ENCODE measurements at places on chromosomes 12 and 14. TPM values are rescaled to one million over a fixed set of nuclear protein-coding genes. Genes with fewer than 3 reads are reported as not detected.
A peak's percentile ranks its signal among the peaks of the same experiment; 100 is the strongest.

GRCh38 chr12:18402872-18403611 lies 141.7 kb downstream of the PIK3C2G start:
- H3K27me3 ChIP-seq, result no peaks in the 10 kb centered on the region
- H3K4me1 ChIP-seq, result no peaks in the 10 kb centered on the region

DNA sequence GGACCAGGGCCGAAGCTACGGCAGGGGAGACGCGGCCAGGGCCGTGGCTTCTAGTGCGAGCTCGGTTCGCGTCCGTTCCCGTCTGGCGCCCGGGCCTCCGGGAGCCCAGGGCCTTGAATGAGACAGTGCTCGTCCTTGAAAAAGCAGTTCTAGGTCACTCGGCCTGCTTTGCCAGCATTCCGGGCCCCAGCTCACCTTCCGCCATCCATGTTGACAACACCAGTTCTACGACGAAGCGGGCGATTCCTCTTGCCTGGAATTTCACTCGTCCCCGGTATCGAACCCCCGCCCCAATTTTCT lies 4.5 kb downstream of the OR10AD1 start:
- peak overlapping the region; percentile 94 for H3K27ac ChIP-seq
- H3K36me3 ChIP-seq, result no peaks in the 10 kb centered on the region
- DNase-seq, result no peak
- H3K4me1 ChIP-seq, result peaks cover 26% of the 10 kb centered on the region
- peaks cover 4% of the 10 kb centered on the region for H3K27me3 ChIP-seq

DNA sequence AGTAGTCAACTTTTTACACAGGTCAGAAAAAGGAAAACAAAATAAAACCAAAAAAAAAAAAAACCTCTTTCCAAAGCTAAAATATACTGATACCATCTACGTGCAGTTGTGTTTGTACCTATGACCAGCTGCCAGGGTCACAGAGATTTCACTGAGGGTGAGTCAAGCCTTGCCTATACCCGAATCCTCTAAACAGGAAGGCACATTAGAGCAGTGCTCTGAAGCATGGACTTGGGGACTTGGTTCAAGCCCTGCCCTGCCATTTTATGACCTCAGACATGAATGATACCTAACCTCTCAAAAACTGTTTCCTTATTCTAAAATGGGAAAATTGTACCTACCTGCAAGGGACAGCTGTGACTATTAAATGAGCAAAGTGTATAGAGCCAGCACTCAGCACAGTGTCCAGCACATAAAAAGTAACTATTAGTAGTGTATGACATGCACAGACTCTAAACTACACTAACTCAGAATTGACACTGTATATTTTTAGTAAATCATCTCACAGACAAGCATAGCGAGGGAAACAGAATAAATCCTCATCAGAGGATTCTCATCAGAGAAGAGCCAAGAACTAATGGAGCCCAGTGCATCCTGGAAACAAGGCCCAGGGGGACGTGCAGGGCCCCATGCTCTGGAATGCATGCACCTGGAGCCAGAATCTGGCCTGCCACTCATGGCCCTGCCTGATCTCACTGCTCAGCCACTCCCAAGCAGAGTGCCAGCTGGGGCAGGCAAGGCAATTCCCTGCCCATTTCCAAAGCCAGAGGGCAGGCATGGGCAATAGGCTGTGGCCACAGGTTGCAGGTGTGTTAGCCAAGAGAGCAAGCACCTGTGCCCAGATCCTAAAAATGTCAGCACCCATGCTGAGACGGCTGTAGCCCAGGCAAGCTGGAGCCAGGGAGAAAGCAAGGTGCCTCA lies 57.0 kb downstream of the NT5DC3 start:
- H3K27me3 ChIP-seq, result no peaks in the 10 kb centered on the region
- H3K36me3 ChIP-seq, result peaks cover 4% of the 10 kb centered on the region
- H3K4me3 ChIP-seq, result no peak overlapping the region
- H3K4me1 ChIP-seq, result no peaks in the 10 kb centered on the region
- no peak for DNase-seq

Gene SLC8A3
- total RNA-seq, result 0.37 TPM

Gene KRT72
- total RNA-seq, result 1.3 TPM

- H3K4me3 ChIP-seq, result no peak overlapping the region
- peaks cover 2% of the 10 kb centered on the region for H3K4me1 ChIP-seq
- no peaks in the 10 kb centered on the region for H3K36me3 ChIP-seq
- no peak for DNase-seq
- H3K27ac ChIP-seq, result no peak overlapping the region
These were observed 190.1 kb downstream of the FOXN3 start for GRCh38 chr14:89226801-89227495.

- no peak overlapping the region for H3K27ac ChIP-seq
- no peak overlapping the region for H3K4me3 ChIP-seq
- H3K36me3 ChIP-seq, result no peaks in the 10 kb centered on the region
- no peak for DNase-seq
These were observed 3.7 kb downstream of the TBX5 start for GRCh38 chr12:114402084-114402717.
